ENCODE measurements at places on chromosomes 5 and 9.

DNA sequence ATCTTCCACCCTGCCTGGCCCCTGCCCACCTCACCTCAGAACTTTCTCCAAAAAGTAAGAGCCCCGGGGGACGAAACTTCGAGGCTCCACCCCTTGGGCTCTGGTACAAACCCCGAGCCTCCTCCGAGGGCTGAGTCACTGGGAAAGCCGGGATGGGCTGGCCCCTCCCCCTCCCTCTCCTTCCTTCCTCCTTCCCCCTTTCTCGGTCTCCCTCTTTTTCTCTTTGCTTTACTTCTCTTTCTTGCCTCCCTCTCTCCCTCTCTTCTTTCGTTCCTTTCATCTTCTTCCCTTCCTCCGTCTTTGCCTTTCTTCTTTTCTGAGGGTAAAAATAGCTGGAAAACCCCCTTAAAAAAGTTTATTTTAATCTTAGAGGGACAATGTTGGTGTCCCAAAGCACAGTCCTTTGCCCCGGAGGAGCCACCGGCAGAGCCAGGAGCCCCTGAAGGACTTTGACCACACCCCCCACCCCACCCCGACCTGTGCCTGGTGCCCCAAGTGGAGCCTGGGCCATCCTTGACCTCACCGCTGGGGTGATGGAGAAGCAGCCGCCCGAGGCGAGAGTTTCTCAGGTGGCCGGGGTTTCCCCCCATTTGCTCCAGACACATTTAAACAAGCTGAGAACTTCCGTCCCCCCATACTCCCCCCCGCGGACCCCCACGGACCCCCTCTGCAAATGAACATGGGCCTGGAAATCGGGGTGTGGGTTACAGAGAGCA lies 5.7 kb upstream of the NOTCH1 start:
- DNase-seq, result no peak

GRCh38 chr9:113622600-113623400 lies 159.3 kb downstream of the RGS3 start:
- no peak for DNase-seq

GRCh38 chr5:168969326-168969886 lies 331.5 kb downstream of the SLIT3 start:
- DNase-seq, result no peak

GRCh38 chr5:59037941-59038797 lies 455.3 kb downstream of the RAB3C start:
- no peak for DNase-seq

DNA sequence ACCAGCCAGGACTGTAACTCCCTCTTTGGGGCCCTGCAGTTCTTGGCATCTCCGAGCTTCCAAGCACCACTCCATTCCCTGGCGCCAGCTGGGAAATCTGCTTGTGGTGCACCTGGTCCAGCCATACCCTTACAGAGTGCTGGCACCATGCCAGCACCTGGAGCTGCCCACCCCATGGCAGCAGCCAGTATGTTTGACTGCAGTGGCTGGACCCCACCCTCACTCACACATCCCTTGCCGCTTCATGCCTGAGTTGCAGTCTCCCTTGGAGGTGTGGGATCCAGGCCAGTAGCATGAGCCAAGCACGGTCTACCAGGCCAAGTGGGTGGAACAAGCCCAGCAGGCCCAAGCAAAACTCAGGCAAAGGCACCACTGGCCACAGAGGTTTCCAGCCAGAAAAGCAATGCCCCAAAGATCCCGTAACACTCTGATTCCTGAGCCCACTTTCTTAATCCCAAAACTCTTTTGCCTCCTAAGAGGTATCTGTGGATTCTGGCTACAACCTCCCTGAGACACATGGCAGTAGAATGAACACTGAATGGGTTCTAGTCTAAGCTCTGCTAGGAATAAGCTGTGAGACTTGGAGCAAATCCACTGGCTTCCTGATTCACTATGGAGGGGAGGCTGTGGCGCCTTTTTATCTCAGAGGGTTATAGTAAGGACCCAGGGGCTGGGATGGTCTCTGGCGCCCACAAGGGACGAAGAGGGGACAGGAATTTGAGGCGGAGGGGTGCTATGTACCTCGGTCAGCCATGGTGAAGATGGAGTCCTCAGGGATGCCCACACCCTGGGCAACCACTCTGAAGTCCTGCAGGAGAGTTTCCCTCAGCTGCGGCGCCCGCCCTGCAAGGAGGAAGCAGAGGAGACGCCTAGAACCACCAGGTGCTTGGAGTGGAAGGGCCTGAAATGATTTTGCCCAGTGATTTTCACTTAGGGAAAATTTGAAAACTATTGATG lies 5.6 kb downstream of the AMBP start:
- no peak for DNase-seq

DNA sequence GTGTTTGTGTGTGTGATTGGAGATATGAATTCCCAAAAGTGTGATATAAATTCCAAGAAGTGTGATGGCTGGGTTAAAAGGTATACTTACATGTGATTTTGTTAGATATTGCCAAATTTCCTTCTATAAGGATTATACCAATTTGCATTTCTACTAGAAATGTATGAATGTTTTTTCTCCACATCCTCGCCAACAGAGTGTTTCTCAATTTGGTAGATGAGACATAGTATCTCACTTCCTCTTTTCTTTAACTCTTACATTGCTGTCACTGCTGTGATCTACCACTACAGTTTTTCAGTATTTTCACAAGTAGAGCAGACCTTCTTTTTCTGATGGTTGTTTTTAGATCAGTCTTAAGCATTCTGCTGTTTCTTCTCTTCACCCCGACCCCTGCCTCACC lies 111.3 kb downstream of the FER start:
- no peak for DNase-seq

- no peak for DNase-seq
Measured at GRCh38 chr5:66742083-66742895, 146.1 kb downstream of the MAST4 start.

- no peak for DNase-seq
Measured at GRCh38 chr9:33117796-33118195, 41.3 kb upstream of the SMU1 start.

- no peak for DNase-seq
Measured at GRCh38 chr5:40165106-40165788, 514.5 kb upstream of the PTGER4 start.

- no peak for DNase-seq
Measured at GRCh38 chr9:20980832-20981455, 50.5 kb downstream of the HACD4 start.

DNA sequence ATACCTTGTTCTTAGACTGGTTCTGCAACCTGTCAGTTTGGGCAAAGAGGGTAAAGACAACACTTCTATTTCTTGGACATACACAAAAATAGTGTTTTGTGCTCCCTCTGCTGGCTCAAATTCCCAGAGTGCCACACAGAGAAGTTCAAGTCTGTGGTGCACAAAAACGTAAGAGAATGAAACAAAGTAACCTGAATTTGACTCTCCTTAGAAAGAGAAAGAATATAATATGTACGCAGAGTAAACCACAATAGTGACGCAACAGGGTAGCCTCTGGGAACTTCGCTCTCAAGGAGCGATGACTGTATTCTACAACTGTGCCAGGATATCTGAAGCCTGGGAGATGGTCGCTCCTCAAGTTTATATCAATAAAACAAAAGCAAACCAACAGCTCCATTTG lies 18.5 kb downstream of the DDX31 start:
- DNase-seq, result no peak

DNA sequence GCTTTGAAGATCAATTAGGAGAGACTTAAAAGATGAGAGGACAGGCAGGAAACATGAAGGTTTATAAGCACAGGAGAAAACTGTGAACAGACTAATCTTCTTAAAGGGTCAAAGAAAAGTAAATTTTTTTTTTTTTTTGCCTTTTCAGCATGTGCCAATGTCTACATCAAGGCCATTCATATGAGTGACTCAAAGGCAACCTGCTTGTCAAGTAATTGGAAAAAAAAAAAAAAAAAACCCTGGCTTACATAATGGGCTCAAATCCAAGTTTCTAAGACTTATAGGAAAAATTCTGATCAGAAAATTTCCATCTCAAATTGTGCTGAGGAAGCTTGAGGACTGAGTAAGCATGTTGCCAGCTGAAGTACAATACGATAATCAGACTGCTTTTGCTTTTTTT lies 15.9 kb downstream of the PPP2R2B start:
- no peak for DNase-seq

DNA sequence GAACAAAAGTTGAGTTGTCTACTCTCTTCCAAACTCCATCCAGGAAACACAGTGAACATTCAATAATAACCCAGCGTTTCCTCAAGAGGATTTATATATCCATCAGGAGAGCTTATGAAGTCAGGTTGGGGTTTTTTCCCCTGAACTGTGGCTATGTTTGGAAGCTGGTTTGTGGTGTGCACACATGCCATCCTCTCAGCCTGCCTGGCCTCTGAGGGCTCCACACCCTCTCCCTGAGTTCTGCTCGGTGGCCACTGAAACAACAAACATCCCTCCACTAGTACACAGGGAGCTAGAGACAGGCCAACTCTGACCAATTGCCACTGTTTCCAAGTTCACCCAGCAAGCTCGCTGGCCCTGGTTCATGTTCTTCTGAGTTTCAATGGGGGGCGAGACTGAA lies 35.7 kb downstream of the SMIM23 start:
- no peak for DNase-seq

GRCh38 chr5:4479426-4479825 lies 660.7 kb upstream of the ADAMTS16 start:
- no peak for DNase-seq

DNA sequence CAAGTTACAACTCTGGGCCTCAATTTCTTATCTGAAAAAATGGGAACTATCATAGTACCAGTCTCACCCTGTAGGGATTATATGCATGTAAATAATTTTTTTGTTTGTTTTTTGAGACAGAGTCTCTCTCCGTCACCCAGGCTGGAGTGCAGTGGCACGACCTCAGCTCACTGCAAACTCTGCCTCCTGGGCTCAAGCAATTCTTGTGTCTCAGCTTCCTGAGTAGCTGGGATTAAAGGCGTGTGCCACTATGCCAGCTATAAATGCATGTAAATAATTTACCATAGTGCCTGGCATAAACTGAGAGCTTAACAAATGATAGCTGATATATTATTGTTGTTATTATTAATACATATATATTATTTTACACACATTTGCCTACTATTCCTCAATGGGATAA lies 3.0 kb upstream of the ARHGAP26 start:
- no peak for DNase-seq

DNA sequence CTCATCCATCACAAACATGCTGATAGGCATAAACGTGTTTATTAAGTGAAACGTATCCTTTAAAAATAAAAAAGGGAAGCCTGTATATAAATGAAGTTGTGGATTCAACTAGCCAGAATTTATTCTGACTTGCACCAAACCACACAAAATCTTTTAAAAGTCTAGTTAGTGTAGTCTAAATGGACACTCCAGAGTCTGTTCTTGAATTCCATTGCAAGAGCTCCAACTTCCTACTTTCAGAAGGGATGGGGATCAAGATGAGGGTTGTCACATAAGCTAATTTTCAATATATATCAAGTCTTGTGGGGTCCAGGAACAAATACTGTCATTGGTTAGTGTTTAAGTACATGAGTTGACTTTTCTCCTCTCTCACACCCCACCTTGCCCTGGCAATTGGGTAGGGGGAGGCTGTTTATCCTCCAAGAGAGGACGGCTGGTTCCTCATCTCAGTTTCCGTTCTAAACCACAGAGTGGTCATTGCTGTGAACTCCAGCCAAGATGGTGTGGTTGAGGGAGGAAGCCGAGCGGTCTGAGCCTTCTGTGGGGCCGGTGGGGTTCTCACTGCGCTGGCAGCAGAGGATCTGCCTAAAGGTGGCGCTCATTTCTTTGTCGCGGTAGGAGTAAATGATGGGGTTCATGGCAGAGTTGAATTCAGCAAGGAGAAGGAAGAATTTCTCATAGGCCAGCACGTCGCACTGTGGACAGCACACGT lies 163.2 kb downstream of the LPAR1 start:
- DNase-seq, result no peak

DNA sequence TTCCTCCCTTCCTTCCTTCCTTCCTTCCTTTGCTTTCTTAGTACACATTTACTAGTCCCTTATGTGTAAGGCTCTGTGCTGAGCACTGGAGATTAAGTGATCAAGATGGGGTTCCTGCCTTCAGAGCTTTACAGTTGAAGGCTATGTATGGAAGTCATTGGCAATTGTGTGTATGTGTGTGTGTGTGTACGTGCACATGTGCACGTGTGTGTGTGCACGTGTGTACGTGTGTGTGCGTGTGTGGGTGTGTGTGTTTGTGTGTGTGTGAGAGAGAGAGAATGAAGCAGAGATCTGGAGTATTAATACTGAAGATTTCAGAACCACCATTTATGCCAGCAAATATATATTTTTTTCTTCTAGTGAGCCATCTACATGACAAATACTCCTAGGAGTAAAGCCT lies 184.9 kb upstream of the NFIB start:
- no peak for DNase-seq

GRCh38 chr5:115313052-115313451 lies 16.6 kb upstream of the CCDC112 start:
- no peak for DNase-seq

DNA sequence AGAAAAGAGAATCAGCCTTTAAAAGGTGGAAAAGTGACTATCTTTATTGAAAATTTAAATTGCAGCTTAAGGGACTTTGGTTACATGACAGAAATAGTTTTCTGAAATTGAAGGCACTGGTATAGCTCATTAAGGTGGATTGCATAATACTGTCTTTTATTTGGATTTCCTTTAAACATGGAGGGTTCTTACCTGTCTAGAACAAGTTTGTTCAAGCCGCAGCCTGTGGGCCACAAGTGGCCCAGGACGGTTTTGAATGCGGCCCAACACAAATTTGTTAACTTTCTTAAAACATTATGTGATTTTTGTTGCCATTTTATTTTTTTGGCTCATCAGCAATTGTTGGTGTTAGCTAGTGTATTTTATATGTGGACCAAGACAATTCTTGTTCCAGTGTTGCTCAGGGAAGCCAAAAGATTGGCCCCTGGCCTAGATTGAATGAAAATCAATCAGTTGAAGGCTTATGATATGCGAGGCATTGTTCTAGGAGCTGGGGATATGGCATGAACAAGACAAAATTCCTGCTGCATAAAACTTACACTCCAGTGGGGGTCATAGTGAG lies 18.0 kb downstream of the NNT start:
- DNase-seq, result no peak

DNA sequence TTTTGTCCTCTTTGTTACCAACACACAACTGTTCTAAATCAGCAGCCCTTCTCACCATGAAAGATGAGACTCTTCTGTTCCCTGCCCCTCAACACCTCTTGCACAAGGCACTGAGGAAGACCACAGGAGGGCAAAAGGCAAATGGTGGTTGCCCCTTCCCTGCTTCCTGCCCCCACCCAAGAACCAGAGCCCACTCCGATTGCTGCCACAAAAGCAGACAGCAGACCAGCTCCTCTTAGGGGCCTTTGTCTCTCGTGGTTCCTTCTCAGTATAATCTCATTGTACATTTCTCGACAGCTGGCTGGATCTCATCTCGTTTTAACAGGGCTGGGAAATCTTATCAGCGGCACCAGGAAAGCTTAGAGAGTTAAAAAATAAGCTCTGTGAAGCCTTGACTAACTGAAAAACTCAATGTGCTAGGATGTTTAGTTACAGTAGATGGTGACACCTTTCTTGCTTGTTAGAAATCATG lies 1.1 kb downstream of the MVB12B start:
- no peak for DNase-seq

DNA sequence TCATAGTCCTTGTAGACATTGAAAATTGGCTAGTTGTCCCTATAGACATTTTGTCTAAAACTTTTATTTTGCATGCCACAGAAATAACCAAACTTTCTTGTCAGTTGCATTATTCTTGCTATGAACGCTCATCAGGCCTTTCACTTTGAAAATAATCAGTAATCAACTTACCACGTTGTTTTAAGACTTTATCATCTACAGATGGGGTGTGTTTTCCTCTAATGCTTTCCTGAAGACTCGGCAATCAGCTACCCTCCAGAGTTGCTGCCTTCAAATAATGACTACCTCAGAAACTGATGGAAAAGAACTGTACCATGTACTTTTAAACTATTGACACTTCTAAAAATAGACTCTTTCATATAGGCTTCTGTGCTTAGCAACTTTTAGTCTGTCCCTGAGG lies 33.5 kb upstream of the HSPB3 start:
- DNase-seq, result no peak
